ENCODE measurements at places on chromosomes 11 and 22.

GRCh38 chr11:57885298-57886050 is 123.9 kb downstream of the CTNND1 start:
- DNase-seq: no peak

- no peak for DNase-seq
These were observed 41.2 kb downstream of the WNT11 start for GRCh38 chr11:76164861-76165751.

GRCh38 chr11:76638270-76639197 is 32.0 kb downstream of the LRRC32 start:
- no peak for DNase-seq

DNA sequence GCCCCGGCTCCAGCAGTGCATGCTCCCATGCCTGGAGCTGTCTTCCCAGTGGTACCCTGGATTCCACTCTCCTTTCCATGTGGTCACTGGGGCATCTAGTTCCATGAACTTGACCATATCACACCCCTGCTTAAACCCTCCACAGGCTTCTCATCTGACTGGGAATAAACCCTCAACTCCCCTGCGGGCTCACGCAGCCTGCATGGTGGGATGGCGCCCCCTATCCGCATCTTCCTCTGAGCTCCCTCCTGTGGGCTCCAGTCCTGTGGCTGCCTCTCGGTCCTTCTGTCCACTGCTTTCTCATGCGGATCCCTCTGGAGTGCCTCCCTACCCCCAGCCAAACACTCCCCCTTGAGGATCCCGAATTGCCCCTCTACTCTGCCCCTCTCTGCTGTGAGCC is 41.4 kb upstream of the TTLL12 start:
- no peak for DNase-seq

DNA sequence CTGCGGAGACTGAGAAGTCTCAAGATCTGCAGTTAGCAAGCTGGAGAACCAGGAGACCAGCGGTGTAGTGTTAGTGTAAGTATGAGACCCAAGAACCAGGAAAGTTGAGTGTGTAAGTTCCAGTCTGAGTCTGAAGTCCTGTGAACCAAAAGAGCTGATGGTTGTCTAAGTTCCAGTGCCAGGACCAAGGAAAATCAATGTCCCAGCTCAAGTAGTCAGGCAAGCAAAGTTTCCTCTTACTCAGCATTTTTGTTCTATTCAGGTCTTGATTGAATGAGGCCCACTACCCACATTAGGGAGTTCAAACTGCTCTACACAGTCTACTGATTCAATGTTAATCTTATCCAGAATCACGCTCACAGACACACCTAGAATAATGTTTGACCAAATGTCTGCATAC is 11.0 kb downstream of the USP28 start:
- DNase-seq: no peak

Data from stimulated activated CD4-positive, alpha-beta T cell treated with anti-CD3 and anti-CD28 coated beads, TNF-alpha, amount 100 ng/mL, for 1 hour (primary cell).